ENCODE measurements at places on chromosomes 1 and 21. TPM values are rescaled to one million over a fixed set of nuclear protein-coding genes. Genes with fewer than 3 reads are reported as not detected.

GNAT2 gene
- not detected for total RNA-seq

DNA sequence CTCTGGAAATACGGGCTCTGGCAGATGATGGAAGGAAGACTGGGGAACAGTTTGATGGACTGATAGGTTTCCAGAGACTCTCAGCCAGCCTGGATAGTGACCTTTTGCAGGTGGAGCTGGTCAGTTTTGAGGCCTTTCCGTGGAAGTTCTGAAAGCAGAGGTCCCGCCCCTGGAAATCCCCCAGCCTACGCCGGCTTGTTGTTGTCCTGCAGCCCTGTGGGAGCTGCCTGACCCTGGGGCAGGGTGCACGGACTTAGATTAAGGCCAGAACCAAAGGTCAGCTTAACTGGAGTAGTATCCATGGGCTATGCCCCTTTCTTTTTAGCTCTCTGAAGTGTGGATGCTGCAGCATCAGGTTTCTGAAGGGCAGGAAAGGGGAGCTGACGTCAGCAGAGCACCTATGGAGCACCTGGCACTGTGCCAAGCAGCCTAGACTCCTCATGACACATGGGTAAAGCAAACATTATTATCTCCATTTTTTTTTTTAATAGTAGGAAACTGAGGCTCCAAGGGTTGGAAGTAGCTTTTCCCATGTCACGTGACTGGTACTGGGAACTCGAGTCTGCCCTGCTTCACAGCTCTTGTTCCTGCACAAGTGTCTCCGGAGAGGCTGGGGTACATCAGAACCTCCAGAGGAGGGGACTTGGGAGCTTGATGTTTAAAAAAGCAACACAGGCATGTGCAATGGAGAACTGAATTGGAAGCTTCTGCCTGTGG lies 38.5 kb downstream of the IER5 start:
- no peak for DNase-seq

DNA sequence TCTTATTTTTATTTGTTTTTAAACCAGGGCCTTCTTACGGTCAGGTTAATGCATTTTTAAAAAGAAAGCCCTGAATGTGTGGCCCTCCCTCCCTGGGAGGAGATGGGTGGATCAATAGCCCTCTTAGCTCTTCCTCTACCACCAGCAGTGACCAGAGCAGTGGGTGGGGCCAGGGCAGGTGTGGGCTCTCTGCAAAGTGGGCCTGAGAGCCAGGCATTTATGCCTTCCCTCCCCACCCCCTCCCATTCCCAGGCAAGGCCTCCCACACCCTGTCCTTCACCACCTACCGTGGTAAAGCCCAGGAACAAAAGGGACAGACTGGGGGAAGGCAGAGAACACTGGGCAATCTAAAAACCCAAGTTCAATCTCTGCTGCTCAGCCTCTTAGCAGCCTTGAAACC lies 63.9 kb downstream of the SSBP3 start:
- no peak for DNase-seq

DNA sequence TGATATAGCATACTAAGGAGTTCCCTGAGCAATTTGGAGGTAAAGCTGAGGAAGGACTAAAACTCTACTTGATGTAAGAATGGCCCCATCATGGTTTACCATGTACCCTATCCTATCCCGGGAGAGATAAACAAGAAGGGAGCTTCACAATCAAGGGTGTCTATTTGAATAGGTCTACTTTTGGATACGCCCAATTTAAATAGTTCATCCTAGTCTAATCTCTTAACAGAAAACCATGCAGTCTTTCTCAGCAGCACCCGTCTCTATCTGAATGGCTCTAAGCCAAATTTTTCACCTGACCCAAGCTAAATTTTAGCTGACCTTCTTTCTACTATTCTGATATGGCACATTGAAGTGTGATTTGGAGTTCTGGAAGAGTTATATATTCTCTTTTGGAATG lies 122.0 kb downstream of the TNNI3K start:
- no peak for DNase-seq

Measured in left ventricle myocardium inferior (tissue), 1 donor.